ENCODE measurements at places on chromosomes 4 and X.

DNA sequence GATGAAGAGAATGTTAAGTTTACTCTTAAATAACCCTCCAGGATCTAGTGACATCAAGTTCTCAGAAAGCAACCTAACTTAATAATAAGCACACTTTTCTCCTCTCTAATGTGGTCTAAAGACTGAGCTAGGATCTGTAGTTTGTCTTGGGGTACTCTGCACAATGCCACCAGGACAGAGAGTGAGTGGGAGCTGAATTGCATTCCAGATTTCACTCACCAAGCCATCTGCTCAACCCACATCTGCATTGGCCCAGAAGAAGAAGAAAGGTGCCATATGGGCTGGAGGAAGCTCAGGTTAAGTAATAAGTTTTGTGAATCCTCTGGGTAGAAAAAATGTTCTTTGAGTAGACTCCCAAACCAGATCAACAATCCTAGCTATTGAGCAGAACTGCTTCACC lies 384.6 kb downstream of the PPP3CA start:
- no peaks in the 10 kb centered on the region for H3K27me3 ChIP-seq
- H3K36me3 ChIP-seq, result no peaks in the 10 kb centered on the region
- H3K4me1 ChIP-seq, result no peaks in the 10 kb centered on the region
- H3K4me3 ChIP-seq, result no peak overlapping the region
- DNase-seq, result no peak

- no peak for DNase-seq
- no peak overlapping the region for H3K4me3 ChIP-seq
- no peaks in the 10 kb centered on the region for H3K27me3 ChIP-seq
- no peaks in the 10 kb centered on the region for H3K36me3 ChIP-seq
- H3K4me1 ChIP-seq, result no peaks in the 10 kb centered on the region
These were observed 135.0 kb upstream of the SCML1 start for GRCh38 chrX:17602245-17602644.

DNA sequence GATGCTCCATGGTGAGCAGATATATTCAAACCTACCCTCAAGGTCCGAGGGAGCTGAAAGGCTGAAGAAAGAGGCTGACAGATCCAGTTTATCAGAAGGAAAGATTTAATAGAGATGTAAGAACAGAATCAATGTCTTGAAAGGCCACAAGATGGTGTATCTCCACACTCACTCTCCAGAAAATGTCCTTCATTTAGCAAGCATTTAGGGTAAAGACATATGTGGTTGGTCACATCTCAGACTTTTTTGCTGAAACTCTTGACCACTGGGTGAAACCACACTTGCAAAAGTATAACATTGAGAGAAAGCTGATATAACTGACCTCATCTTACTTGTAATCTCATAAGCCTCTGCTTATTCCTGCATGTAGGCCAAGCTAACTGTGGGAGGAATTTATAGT lies 745.8 kb upstream of the GALNTL6 start:
- no peak overlapping the region for H3K4me3 ChIP-seq
- no peaks in the 10 kb centered on the region for H3K36me3 ChIP-seq
- no peaks in the 10 kb centered on the region for H3K4me1 ChIP-seq
- H3K27ac ChIP-seq, result no peak overlapping the region
- DNase-seq, result no peak

GRCh38 chrX:153874366-153875125 lies 11.4 kb downstream of the L1CAM start:
- H3K27me3 ChIP-seq, result no peaks in the 10 kb centered on the region
- no peak overlapping the region for H3K27ac ChIP-seq

- DNase-seq, result no peak
- no peaks in the 10 kb centered on the region for H3K36me3 ChIP-seq
- no peak overlapping the region for H3K4me3 ChIP-seq
- no peaks in the 10 kb centered on the region for H3K27me3 ChIP-seq
- H3K27ac ChIP-seq, result no peak overlapping the region
These were observed 141.8 kb upstream of the MSX1 start for GRCh38 chr4:4717692-4718091.

DNA sequence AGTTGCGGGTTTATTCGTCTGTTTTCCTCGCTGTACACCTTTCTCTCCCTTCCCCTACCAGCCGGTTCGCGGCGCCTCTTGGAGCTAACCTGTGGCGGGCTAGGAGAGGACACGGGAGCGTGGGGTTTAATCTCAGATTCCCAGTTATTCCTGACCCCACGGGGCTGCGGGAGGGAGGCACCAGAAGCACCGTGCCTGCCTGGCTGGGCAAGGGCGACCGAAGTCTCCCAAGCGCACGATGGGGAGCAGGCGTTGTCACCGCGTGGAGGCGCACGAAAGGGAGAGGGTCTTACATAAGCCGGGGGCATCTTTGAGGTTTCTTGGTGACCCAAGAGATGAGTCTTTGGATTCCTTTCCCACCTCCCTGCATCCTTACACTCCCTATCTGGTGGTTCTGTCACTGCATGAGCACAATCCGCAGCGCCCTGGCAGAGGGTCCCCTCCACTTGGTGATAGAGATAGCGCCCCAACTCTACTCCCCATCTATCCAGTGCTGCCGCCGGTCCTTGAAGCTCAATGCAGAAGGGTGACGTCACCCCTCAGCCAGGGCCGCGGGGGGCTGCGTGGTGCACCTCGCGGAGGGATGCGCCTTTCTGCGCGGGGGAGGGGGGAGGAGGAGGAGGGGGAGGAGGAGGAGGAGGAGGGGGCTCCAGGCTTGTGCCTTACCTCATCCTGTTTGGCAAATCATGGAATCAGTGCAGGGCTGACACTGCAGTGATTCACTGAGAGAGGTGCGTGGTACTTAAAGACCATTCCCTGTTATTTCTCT lies 793 bp downstream of the TSPAN7 start:
- H3K27me3 ChIP-seq, result no peaks in the 10 kb centered on the region
- H3K27ac ChIP-seq, result no peak overlapping the region
- peaks cover 2% of the 10 kb centered on the region for H3K4me1 ChIP-seq
- no peak for DNase-seq
